ENCODE measurements at places on chromosomes 6 and 20.

DNA sequence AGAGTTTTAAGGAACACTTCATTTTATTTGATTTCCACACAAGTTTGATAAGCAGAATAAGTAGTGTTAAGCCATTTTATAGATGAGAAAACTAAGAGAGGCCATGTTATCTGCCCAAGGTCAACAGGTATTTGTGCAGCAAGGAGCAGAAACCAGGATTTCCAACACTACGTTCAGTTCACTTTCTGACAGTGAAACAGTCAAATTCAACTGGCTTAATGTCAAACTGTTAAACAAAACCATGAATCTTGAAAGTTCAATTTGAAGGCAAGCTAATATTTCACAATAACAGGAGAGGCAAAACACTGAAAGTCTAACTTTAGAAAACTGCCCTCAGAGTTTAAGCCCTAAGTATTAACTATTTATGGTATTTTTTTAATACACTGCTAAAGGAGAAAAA is 32.6 kb downstream of the DTNBP1 start:
- H3K4me1 ChIP-seq, result peaks cover 9% of the 10 kb centered on the region
- no peak overlapping the region for H3K4me3 ChIP-seq
- no peaks in the 10 kb centered on the region for H3K27me3 ChIP-seq
- H3K27ac ChIP-seq, result no peak overlapping the region
- DNase-seq, result no peak
- peaks cover 34% of the 10 kb centered on the region for H3K36me3 ChIP-seq

- H3K4me3 ChIP-seq, result no peak overlapping the region
- no peaks in the 10 kb centered on the region for H3K36me3 ChIP-seq
- H3K27ac ChIP-seq, result no peak overlapping the region
- peaks cover 21% of the 10 kb centered on the region for H3K4me1 ChIP-seq
- DNase-seq, result no peak
These were observed 39.6 kb upstream of the MLN start for GRCh38 chr6:33843131-33844121.

- no peak overlapping the region for H3K4me3 ChIP-seq
- no peaks in the 10 kb centered on the region for H3K4me1 ChIP-seq
- H3K27me3 ChIP-seq, result no peaks in the 10 kb centered on the region
These were observed 500.9 kb downstream of the PREX1 start for GRCh38 chr20:48326868-48327267.

GRCh38 chr6:139695361-139695760 is 320.9 kb upstream of the CITED2 start:
- DNase-seq, result no peak
- no peak overlapping the region for H3K27ac ChIP-seq
- no peaks in the 10 kb centered on the region for H3K27me3 ChIP-seq
- H3K4me3 ChIP-seq, result no peak overlapping the region
- no peaks in the 10 kb centered on the region for H3K4me1 ChIP-seq

GRCh38 chr6:73743556-73743955 is 47.6 kb downstream of the CD109 start:
- no peaks in the 10 kb centered on the region for H3K27me3 ChIP-seq
- no peak overlapping the region for H3K27ac ChIP-seq
- no peak for DNase-seq
- H3K36me3 ChIP-seq, result no peaks in the 10 kb centered on the region
- H3K4me1 ChIP-seq, result peaks cover 6% of the 10 kb centered on the region

DNA sequence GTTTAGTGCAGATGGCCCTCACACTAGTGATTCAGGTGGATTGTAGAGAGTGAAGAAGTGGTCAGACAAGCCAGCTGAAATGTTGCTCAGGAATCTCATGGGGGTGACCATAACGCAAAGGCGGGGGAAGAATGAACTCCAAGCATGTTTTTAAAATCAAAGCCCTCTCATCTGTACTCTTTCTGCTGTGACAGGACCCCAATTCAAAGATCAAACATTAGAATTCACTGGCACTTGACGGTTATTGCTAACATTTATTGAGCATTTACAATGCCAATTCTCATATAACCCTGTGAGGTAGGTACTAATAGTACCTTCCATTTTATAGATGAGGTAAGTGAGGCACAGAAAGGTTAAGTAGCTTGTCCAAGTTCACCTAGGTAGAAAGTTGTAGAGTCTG is 15.7 kb downstream of the ABRACL start:
- no peak overlapping the region for H3K4me3 ChIP-seq
- H3K27me3 ChIP-seq, result no peaks in the 10 kb centered on the region
- DNase-seq, result no peak
- peaks cover 13% of the 10 kb centered on the region for H3K36me3 ChIP-seq
- H3K27ac ChIP-seq, result no peak overlapping the region
- no peaks in the 10 kb centered on the region for H3K4me1 ChIP-seq

DNA sequence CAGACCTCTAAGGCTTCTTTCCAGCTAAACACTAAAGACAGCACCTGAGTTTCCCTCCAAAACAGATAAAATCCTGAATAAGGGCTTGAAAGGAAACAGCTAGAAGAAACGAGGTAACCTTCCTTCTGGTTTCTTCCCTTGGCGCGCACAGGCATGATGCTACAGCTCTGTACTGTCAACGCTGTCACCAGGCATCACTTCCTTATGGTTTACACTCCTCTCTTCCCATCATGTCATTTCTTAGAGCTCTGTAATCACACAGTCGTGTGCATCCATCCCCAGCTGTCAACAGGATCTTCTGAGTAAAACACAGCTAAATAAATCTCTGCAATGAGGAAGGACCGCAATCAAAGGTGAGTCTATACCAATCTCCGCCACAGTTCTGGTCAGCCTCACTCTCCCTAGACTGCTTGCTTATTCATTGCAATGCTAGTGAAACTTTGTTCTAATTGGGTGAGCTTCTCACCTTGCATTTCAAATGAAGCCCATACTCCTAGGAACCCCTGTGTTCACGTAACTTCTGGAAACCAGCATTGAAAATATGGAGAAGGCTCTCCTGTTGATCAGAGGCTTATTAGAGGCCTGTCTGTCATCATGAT is 162.6 kb upstream of the DTNBP1 start:
- no peak overlapping the region for H3K4me3 ChIP-seq
- no peaks in the 10 kb centered on the region for H3K27me3 ChIP-seq
- no peak for DNase-seq
- no peak overlapping the region for H3K27ac ChIP-seq

- H3K36me3 ChIP-seq, result no peaks in the 10 kb centered on the region
- H3K4me1 ChIP-seq, result peaks cover 44% of the 10 kb centered on the region
- no peak overlapping the region for H3K27ac ChIP-seq
- H3K4me3 ChIP-seq, result no peak overlapping the region
These were observed 126.8 kb upstream of the TMEM170B start for GRCh38 chr6:11410539-11411307.

DNA sequence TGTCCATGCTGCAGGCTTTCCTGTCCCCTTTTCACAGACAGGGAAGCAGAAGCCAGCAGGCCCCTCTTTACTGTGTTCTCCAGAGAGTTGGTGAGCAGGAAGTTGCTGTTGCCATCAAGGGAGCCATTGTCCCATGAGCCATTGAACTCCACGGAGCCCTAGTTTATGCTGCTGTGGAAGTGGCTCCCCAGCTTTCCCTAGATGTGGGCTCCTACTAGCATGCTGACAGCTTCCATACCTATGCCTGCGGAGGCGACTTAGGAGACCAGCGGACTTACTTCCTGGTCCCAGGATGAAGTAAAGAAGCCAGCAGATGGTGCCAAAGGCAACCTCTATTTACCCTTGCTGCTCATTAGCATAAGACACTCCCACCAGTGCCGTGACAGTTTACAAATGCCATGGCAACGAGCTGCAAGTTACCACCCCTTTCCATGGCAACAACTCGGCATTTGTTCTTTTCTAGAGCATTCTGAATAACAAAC is 30.8 kb upstream of the FKBP1A start:
- no peak overlapping the region for H3K4me3 ChIP-seq
- DNase-seq, result no peak
- H3K4me1 ChIP-seq, result no peaks in the 10 kb centered on the region
- H3K27ac ChIP-seq, result no peak overlapping the region

GRCh38 chr20:20134941-20135575 is 82.7 kb downstream of the CFAP61 start:
- DNase-seq, result no peak
- H3K4me3 ChIP-seq, result no peak overlapping the region
- H3K4me1 ChIP-seq, result no peaks in the 10 kb centered on the region
- no peaks in the 10 kb centered on the region for H3K36me3 ChIP-seq

GRCh38 chr6:72422171-72422570 is 199.7 kb upstream of the KCNQ5 start:
- H3K36me3 ChIP-seq, result no peaks in the 10 kb centered on the region
- H3K4me3 ChIP-seq, result no peak overlapping the region
- DNase-seq, result no peak
- H3K27ac ChIP-seq, result no peak overlapping the region
- no peaks in the 10 kb centered on the region for H3K4me1 ChIP-seq
- no peaks in the 10 kb centered on the region for H3K27me3 ChIP-seq

DNA sequence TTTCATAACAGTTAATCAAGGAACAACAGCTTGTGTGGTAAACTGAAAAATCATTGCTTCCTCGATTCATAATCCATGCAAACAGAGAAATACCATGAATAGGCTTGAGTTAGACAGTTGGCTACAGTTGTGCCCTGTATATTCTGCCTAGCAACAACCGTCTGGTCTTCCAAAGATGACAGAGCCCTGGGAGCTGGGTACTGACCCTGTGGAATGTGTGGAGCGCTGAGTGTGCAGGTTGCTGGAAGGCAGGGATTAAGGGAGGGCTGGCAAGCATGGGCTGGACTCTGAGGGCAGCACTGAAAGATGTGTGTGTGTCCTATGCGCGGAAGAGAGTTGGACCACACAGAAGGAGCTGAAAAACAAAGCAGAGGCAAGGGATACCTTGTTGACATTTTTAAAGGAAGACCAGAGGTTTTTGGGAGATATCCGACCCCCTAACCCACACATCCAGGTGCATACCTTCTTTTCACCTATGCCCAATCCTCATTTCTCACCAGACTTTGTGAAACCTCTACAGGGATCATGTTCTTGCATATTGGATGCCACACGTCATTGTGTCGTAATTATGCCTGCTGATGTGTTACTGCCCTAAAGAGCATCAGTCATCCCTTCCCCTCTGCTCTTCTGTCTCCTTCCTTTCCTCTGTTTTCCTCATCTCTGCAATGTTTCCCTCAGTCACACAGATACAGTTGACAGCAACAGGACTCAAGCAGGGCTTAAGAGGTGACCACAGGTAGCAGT is 58.2 kb upstream of the VGLL2 start:
- no peaks in the 10 kb centered on the region for H3K4me1 ChIP-seq
- no peak overlapping the region for H3K4me3 ChIP-seq
- DNase-seq, result no peak

GRCh38 chr6:159595173-159595572 is 97.9 kb downstream of the SOD2 start:
- no peaks in the 10 kb centered on the region for H3K4me1 ChIP-seq
- DNase-seq, result no peak
- no peaks in the 10 kb centered on the region for H3K36me3 ChIP-seq
- no peaks in the 10 kb centered on the region for H3K27me3 ChIP-seq
- H3K27ac ChIP-seq, result no peak overlapping the region

DNA sequence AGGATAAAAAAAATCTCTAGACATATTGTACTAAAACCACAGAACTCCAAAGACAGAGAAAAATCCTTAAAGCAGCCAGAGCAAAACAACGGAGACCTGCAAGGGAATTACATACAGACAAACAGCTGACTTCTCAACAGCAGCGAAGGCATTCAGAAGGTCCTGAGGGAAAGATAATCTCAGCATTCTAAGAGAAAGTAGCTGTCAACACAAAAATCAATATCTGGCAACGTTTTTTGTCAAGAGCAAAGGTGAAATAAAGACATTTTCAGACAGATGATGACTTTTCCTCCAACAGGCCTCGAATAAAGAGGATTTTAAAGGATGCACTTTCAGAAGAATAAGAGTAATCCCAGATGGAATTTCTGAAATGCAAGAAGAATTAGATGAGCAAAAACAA is 6.1 kb upstream of the SCGN start:
- H3K36me3 ChIP-seq, result no peaks in the 10 kb centered on the region
- H3K4me1 ChIP-seq, result no peaks in the 10 kb centered on the region
- H3K27me3 ChIP-seq, result no peaks in the 10 kb centered on the region
- no peak overlapping the region for H3K4me3 ChIP-seq
- no peak for DNase-seq
- H3K27ac ChIP-seq, result no peak overlapping the region
